Left lung (tissue), 14 donors: ENCODE measurements at places on chromosomes 3 and 15. TPM values are rescaled to one million over a fixed set of nuclear protein-coding genes. Genes with fewer than 3 reads are reported as not detected.

TLE3 gene
- total RNA-seq: 48.2 TPM

DNA sequence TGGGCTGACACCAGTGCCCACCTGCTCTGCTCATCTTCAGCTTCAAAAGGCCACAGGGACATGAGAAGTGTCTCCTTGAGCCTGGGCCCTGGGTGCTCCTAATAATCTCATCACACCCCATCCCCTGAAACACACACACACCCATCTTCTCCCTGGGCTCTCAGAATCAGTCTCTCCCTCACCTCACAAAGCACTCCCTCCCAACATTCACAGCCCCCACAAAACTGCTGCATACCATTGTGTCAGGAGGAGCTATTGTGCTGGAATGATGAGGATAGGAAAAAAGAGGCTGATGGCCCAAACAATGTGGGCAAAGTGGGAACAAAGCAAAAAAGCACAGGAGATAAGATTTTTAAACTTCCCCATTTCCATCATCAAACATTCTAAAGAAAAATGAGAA is 16.8 kb downstream of the FOXP1 start:
- H3K27ac ChIP-seq: no peak overlapping the region
- no peaks in the 10 kb centered on the region for H3K4me1 ChIP-seq
- no peak overlapping the region for H3K4me3 ChIP-seq

NOX5 gene
- 0.16 TPM for total RNA-seq

DNA sequence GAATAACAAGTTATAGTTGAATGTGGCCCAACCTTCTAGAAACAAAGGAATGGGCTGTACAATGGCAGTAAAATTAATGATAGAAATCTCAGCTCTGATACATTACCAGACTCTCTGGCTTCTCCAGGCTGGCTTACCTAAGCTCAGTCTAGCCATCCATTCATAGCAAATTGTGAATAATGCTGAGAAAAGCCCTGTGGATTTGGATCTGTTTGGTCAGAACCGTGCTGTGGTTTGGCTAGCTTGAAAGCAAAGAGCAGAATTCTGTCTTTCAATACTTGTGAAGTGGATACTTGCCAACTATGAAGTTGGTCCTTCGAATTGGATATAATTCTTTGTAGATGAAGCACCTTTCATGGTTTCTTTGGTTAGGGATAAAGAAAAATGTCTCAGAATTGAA is 199.1 kb downstream of the EPHA3 start:
- H3K4me1 ChIP-seq: no peaks in the 10 kb centered on the region
- no peak overlapping the region for H3K27ac ChIP-seq
- no peaks in the 10 kb centered on the region for H3K27me3 ChIP-seq
- no peak overlapping the region for H3K4me3 ChIP-seq

- H3K4me1 ChIP-seq: no peaks in the 10 kb centered on the region
- H3K27me3 ChIP-seq: no peaks in the 10 kb centered on the region
- H3K27ac ChIP-seq: no peak overlapping the region
- H3K36me3 ChIP-seq: no peaks in the 10 kb centered on the region
- no peak overlapping the region for H3K4me3 ChIP-seq
These were observed 617.5 kb downstream of the TBL1XR1 start for GRCh38 chr3:176579711-176580185.

TMCC1 gene
- 32.6 TPM for total RNA-seq

- no peak overlapping the region for H3K4me3 ChIP-seq
- H3K36me3 ChIP-seq: no peaks in the 10 kb centered on the region
- H3K27ac ChIP-seq: no peak overlapping the region
- no peaks in the 10 kb centered on the region for H3K27me3 ChIP-seq
- DNase-seq: peak; percentile 28
These were observed 83.7 kb downstream of the VGLL4 start for GRCh38 chr3:11559816-11560633.

DNA sequence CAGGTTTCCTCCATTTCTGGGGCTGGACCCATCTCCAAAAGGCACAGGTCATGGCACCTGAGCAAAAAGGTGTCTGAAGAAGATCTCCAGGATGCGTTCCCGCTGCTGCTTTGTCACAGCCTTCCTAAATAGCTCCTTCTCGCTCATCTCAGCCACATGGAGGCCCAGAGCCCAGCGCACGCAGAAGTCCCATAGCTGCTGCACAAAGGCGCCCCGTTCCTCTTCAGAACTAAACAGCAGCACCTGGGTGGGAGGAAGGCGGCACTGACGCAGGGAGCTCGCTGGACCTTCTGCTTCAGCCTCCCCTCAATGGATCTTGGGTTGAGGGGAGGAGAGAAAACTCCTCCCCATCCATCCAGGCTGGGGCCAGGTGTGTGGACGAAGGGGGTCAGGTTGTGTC is 8.4 kb downstream of the DUOX2 start:
- H3K36me3 ChIP-seq: no peaks in the 10 kb centered on the region
- no peak overlapping the region for H3K4me3 ChIP-seq
- H3K27me3 ChIP-seq: peaks cover 6% of the 10 kb centered on the region
- DNase-seq: no peak
- H3K4me1 ChIP-seq: no peaks in the 10 kb centered on the region
